ENCODE measurements at places on chromosomes 1 and 21.
A peak's percentile ranks its signal among the peaks of the same experiment; 100 is the strongest.

- no peak for DNase-seq
Measured at GRCh38 chr1:158002022-158002630, 8.7 kb downstream of the KIRREL1 start.

DNA sequence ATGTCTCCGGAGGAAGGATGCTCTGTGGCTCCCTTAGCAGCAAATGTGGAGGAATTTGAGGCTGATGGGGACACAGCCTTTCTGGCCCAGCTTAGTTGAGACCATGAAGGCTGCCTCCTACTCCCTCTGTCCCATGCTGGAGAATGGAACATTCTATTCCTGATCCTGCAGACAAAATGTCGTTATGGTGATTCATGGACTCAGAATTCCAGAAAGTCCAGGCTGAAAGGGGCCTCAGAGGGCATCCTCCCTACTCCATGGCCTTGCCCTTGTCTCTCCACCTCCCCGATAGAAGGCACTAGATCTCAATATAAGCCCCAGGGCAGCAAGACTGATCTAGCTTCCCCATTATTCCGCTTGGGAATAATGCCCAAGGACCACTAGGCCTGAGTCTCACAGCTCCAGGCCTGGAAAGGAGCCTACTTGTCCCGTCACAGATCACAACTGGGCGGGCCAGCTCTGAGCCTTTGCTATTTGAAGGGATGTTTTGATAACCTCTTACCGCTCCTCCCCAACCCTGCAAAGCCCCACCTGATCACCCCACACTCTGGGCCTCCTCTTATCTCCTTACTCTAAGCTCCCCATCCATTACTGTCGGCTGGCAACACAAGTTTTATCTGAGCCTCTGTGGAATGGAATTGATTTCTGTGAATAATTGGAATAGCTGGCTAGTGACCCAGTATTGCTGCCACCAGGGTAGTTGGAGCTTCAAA, 52.8 kb upstream of the TRABD2B start:
- no peak for DNase-seq

- no peak for DNase-seq
Measured at GRCh38 chr1:207393610-207394009, 60.5 kb upstream of the CR2 start.

DNA sequence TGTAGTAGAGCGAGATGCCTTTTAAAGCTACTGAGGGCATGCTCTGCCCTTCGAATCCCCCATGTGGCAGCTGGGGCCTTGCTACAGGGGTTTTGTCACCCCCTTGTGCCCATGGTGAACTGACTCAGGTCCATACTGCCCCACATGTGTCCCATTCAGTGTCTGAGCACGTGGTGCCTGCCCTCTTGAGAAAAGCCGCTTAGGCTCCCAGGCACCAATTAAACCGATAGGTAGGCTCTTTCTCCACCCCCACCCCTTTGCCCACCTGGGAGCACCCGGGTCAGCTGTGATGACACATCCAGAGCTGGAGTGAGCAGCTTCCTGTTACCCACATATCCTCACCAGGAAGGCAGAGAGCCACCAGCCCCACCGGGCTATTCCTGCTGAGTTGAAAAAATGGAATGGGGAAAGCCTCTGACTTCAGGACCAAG, 30.5 kb downstream of the TMCC2 start:
- no peak for DNase-seq

- no peak for DNase-seq
Measured at GRCh38 chr1:185857442-185857841, 123.3 kb downstream of the HMCN1 start.

DNA sequence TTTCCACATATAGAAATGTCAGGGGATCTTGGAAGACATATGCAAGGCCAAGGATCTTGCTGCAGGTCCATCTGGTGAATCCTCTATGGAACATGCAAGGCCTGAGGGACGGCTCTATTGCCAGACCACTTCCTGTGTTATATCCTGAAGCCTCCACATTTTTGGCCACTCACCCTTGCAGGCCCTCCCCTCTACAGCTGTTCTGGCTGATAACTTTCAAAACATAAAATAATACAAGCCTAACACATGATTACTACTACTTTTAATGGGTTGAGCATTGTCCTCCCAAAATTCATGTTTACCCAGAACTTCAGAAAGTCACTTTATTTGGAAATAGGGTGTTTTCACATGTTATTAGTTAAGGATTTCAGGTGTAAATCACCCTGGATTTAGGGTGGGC, 18.5 kb upstream of the LYPLAL1 start:
- DNase-seq, result no peak

GRCh38 chr1:147241934-147242448, 493 bp upstream of the CHD1L start:
- no peak for DNase-seq

DNA sequence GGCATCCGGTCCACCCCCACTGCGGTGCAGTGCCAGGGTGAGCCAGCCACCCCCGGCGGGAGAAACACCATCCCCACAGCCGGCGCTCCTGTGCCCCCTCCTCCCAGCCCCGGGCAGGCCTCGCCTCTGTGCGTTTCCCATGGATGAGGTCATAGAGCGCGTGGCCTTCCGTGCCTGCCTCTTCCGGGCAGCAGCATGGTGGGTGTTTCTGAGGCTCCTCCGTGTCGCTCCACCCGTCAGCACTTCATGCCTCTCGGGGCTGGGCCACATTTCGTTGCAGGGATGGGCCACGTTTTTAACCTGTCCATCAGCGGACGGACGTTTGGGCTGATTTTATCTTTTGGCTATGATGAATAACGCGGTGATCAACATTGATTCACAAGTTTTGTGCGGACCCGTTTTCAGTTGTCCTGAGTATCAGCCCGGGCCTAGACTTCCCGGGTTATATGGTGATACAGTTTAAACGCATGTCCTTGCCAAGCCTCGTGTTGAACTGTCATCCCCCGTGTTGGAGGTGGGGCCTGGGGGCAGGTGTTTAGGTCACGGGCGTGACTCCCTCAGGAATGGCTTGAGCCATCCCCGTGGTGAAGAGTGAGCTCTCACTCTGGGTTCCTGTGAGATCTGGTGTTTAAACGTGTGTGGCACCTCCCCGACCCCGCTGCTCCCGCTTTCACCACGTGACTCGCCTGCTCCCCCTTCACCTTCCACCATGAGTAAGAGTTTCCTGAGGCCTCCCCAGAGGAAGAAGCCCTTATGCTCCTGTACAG, 64.8 kb downstream of the SLX9 start:
- no peak for DNase-seq

DNA sequence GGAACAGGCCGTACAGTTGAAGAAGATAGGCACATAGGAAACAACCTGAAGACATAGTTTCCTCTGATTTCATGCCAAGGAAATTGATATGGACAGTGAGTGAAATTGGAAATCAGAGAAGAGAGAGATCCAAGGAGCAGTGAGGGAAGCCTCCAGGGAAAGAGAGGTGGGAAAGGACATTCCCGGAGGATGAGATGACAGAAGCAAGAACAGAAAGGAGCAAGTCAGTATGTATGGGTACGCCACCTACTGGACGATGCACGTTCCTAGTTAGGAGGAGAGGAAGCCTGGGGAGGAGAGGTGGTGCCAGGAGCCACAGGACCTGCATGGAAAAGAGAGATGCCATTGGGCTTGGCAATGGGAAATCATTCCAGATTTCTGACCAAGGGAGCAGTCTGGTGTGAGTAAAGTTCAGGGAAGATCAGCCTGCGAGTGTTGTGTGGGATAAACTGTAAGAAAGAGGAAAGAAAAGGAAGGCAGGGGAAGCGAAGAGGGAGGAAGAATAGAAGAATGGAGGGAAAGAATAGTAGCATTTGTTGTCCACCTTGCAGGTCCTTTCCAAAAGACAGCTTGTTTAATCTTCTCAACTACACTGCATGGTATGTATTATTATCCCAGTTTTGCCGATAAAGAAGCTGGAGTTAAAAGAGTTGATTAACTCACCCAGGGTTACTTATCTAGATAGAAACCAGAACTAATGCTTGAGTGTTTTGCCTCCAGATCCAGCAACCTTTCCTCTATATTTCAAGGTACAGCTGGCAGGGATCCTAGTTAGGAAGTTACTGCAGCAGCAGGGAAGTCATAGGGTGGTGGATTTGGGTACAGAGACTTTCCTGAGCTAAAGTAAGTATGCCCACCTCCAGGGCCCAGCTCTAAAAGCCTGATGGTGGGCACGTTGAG, 27.4 kb downstream of the C1orf116 start:
- DNase-seq, result peak; percentile 4

GRCh38 chr21:26973226-26973625, 6.3 kb upstream of the ADAMTS5 start:
- no peak for DNase-seq

DNA sequence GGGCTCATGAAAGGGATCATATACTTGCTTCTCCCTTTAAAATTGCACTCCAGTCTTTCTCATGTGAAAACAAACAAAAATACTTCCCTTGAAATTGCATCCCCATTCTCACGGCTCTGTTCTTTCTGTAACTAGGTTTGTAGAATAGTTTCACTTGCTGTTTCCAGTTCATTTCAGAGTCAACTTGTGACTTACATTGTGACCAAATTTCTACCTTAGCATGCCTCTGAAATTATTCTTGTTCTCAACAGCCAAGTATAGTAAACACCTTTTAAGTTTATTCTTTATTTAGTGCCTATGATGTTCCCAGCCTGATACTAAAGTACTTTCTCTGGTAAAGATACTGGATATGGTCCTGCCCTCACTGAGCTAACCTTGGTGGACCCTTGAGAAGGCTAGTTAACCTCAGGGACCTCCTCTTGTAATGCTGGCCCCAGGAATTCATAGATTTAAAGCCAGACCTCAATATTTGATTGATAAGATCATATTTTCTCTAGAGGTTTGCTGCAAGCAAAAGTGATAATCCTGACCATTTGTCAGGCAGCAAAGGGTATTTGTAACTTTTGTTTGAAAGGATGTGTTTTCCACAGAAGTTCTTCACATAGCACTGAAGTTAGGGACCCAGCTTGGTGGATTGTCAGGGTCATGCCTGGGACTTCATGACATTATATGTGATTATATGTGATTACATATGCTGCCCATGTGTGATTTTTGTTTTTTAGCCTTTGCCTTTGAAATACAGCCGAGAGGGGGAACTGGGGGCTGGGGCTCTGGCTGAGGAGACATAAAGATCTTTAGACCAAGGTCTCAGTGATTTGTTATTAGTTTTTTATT, 29.6 kb downstream of the VANGL2 start:
- no peak for DNase-seq

- no peak for DNase-seq
Measured at GRCh38 chr1:226577401-226578180, 29.0 kb downstream of the STUM start.
